Posterior cingulate gyrus (tissue), 11 donors: ENCODE measurements at places on chromosomes 11 and 22.

- no peak for DNase-seq
Measured at GRCh38 chr11:73999581-74000306, 9.1 kb downstream of the UCP3 start.

DNA sequence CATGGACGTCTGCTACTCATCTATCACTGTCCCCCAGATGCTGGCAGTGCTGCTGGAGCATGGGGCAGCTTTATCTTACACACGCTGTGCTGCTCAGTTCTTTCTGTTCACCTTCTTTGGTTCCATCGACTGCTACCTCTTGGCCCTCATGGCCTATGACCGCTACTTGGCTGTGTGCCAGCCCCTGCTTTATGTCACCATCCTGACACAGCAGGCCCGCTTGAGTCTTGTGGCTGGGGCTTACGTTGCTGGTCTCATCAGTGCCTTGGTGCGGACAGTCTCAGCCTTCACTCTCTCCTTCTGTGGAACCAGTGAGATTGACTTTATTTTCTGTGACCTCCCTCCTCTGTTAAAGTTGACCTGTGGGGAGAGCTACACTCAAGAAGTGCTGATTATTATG lies 9.2 kb upstream of the OR9Q2 start:
- no peak for DNase-seq

GRCh38 chr11:70707821-70708220 lies 309.5 kb downstream of the CTTN start:
- DNase-seq: no peak

- DNase-seq: no peak
Measured at GRCh38 chr11:35118906-35119305, 20.1 kb upstream of the CD44 start.

GRCh38 chr22:26942637-26942957 lies 285.2 kb downstream of the MIAT start:
- DNase-seq: no peak

DNA sequence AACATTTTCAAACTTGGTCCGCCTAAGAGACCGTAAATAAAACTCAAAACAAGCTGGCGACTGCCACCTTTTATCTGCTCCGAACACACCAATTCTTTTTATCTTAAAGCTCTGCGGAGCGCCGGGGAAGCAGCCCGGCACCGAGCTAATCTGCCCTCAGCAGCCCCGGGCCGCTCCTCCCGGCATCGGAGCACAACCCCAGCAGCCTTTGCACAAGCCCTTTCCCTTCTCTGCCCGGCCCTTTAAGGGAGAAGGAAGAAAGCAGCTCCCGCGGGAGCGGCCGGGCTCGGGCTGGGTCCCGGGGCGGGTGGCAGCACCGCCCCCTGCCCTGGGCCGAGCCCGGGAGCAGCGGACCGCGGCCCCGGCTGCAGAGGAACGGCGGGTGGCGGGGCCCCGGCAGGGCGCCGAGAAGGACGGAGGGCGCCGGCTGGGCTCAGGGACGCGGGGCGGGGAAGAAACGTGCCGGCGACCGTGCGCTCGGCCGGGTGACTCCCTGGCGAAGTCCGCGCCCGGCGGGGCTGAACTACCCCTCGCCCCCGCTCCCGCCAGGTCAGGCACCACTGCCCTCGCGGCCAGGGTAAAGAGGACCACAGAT lies 133.6 kb upstream of the C11orf58 start:
- DNase-seq: no peak

- DNase-seq: no peak
Measured at GRCh38 chr11:75350122-75350742, 1.2 kb downstream of the ARRB1 start.

- no peak for DNase-seq
Measured at GRCh38 chr11:88297863-88298262, 39.7 kb downstream of the CTSC start.
